NCI-H1092 (cell line): ENCODE measurements at places on chromosomes 2 and 18.
A peak's percentile ranks its signal among the peaks of the same experiment; 100 is the strongest.

- no peak for DNase-seq
Observed at GRCh38 chr2:222445227-222445626, 20.9 kb downstream of the SGPP2 start.

- no peak for DNase-seq
Observed at GRCh38 chr18:34467058-34467457, 242.3 kb upstream of the NOL4 start.

DNA sequence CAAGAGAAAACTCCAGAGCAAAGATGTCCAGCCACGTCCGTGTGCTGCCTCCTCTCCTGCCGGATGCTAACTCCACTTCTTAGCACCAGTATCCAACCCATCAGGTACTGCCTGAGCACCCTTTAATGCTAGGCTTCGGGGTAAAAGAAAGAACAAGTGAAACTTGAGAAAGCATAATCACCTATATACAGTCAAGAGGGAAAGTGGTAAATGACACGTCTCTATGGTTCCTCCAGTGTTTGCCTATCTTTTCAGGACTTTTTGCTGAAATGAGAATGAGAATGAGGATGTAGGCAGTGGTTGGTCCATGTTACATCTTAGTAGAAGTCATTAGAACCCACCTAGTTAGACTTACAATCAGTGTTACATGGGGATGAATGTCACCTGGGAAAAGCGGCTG lies 47.9 kb downstream of the EPHA4 start:
- DNase-seq = no peak

- no peak for DNase-seq
Observed at GRCh38 chr2:12083081-12083581, 336.7 kb downstream of the LPIN1 start.

- no peak for DNase-seq
Observed at GRCh38 chr2:48355494-48355893, 174.5 kb upstream of the STON1 start.

DNA sequence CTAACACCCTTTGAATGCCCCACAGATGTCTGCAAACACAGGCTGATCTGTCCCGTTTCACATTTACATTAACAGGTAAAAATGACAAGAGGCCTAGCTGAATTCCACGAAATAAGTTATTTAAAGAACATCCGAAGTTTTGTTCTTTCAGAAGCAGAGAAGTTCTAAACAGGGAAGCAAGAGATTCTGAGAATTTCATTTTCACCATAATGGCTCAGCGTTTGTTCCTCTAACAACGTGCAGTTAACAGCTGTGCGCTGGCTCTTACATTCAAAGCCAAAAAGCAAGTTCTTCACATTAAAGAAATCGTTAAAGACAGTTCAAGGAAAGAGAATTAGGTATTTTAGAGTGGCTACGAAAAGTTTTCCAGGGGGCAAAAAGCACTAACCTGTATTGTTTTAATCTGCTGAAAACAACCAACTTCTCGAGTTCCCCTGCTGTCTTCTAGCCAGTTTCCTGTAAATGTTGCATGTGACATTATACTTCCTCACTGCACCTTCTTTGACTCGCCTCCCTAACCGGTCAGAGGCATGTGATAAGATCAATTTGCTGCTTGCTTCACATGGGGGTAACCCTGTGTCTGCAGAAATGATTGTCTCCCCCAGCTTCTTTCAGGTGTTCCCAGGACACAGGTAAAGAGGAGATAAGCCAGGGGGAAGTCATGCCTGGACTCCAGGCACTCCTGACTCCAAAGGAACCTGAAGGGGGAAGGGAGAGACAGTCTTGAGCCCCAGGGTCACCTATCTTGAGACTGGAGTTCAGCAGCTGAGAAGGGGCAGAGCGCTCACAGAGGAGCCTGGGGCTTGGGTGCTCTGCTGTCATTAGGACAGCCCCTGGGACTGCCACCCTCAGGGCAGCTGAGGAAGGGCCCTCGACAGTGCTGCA lies 36.8 kb upstream of the WIPF1 start:
- DNase-seq = no peak

DNA sequence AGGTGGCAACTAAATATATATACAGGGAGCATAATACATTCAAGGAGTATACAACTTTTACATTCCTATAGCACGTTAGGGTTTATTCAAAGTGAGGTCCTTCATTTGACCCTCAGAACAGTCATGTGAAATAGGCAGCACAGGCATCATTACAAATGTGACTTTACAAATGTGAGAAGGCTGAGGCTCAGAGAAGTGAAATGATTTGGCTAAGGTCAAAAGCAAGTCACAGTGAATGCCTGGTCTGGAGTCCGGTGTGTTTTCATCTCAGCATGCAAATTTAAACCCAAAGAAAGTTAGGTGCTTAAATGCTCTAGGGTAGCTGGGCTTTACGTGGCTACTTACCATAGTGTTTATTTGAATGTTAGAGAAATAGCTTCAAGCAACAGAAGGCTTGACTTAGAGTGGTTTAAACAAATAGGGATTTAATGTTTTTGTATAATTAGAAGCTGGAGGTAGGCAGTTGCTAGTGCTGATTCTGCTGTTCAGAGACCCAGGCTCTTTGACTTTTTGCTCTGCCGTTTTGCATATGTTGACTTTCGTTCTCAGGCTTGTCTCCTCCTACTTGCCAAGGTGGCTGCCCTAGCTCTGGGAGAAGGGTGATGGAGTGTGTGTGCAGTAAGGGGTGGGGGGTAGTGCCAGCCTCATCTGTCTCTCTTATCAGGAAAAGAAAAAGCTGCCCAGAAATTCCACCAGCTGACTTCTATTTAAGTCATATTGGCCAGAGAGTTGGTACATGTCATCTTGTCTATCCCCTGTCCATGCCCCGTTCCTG lies 89.2 kb downstream of the PLCL1 start:
- DNase-seq = no peak

- DNase-seq = no peak
Observed at GRCh38 chr2:57528499-57528898, 518.1 kb upstream of the VRK2 start.

- DNase-seq = peak; percentile 28
Observed at GRCh38 chr2:98412751-98413458, 31.8 kb upstream of the INPP4A start.

DNA sequence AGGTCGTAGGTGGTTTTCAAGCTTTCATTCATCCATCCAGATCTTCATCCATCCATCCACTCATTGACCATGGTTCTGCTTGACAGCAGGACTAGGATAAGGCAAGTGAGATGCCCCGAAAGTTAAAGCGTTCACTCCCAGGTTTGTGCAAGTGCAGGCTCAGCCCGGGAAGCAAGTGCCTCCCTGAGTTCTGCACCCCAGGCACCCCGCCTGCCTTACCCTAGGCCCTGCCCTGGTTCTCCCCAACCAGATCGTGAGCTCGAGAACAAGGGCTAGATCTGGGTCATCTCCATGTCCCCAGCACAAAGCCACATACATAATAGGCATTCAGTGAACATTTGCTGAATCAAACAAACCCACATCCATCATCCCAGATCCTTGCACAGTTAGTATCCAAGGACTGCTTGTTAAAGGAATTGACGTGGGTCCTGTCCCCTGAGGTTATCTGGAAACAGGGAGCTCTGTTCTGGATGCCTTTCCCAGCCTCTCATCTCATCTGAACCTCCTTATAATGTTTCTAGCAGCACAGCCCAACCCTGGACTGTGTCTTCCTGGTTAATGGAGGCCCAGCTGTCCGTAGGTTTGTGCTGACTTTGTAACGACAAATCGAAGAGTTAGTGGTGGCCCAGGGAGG lies 116.1 kb upstream of the GPC1 start:
- no peak for DNase-seq

- no peak for DNase-seq
Observed at GRCh38 chr18:28635530-28635929, 458.6 kb upstream of the CDH2 start.

- DNase-seq = no peak
Observed at GRCh38 chr2:10204326-10205161, 82.0 kb downstream of the RRM2 start.

GRCh38 chr2:228535396-228535795 lies 353.9 kb upstream of the SPHKAP start:
- no peak for DNase-seq

- no peak for DNase-seq
Observed at GRCh38 chr18:36195427-36196122, 8.3 kb downstream of the MOCOS start.

DNA sequence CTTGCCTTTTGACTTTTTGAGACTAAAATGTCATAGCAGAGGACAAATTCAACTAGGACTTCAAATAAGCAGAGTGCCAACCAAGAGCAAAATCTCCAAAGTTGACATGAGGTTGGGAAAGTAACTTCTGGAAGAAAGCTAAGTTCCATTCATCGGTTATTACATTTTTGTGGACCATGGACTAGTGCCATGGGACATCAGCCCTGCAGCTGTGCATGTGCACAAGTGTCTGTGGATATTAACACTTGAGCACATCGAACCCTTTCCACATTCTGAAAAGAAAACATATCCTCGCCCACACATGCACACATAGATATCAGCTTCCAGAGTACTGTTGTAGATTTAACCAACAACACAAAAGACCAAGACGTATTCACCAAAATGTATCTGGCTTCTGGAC lies 262.6 kb downstream of the NYAP2 start:
- no peak for DNase-seq

DNA sequence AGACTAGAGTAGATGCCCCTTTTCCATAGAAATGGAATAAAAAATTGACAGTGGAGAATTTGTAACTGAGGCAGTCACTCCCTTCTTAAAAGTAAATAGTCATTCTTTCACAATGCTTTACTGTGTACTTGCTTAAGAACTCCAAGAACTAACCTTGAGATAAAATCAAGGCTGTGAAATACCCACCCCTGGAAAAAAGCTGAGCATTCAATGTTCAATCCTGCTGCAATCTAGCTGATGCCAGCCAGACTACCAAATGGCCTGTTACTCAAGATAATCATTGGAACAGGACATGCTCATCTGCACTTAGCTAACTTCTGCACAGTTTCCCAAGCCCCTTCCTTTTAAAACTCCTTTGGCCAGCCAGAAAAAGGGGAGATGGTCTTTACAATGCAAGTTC lies 367.4 kb upstream of the GULP1 start:
- DNase-seq = no peak

GRCh38 chr2:99354070-99354469 lies 16.9 kb downstream of the EIF5B start:
- no peak for DNase-seq

DNA sequence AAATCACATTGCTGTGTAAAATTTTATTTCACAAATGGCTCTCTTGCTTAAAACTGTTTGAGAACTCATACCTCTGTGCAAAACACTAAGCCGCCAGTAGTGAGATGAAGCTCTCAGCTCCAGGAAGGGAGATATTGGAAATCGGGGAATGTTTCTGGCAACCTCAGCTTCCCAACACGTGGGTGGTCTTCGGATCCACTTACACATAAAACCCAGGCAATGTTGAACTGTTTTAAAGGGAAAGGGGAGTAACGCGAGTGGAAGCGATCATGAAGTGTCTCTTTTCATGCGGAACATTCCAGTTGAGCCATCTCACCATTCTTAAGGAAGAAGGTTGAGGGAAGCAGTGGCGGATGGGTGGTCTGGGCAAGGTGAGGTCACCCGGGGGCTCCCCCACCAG lies 136.8 kb downstream of the ASB1 start:
- DNase-seq = no peak

DNA sequence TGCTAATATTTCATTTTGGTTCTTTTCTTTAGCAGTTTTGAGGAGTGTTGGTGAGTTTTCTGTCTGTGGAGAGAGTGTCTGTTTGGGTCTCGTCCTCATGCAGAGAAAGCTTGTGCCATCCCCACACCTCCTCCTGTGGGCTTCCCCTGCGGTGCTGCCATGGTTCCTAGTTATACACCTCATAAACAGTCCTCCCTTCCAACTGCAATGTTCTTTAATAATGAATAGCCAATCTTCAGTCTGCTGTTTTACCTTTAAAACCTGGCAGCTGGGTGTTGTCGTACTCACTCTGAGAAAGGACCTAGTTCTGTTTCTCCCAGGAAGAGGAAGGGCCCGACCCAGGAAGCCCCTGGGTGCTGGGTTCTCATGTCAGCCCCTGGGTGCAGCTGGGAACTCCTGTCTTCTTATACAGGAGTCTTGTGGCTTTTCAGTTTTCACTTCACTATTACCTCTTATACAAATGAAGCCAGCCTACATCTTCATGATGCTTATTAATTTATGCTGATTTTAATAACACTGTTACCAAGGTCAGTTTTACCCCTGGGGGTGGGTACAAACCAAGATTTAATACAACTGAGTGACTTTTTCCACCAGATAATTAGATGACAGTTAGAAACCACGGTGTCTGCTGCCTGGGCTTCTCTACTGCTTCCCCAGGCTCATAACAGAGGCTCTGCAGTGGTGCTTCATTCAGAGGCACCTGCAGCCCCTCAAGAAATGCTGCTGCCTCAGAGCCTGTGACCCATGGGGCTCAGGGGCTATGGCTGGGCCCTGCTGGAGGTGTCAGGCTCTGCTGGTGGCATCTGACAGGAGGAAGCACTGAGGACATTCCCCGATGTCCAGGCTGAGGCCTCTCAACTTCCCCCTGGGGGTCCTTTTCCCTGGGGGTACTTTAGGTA lies 59.1 kb downstream of the COA5 start:
- DNase-seq = no peak

GRCh38 chr18:35089891-35090550 lies 48.8 kb downstream of the MAPRE2 start:
- DNase-seq = no peak

- no peak for DNase-seq
Observed at GRCh38 chr2:11180653-11181052, 25.4 kb downstream of the SLC66A3 start.

- DNase-seq = peak; percentile 29
Observed at GRCh38 chr2:201883606-201884369, 77.5 kb downstream of the CDK15 start.

GRCh38 chr2:73897240-73897583 lies 4.4 kb downstream of the ACTG2 start:
- no peak for DNase-seq

DNA sequence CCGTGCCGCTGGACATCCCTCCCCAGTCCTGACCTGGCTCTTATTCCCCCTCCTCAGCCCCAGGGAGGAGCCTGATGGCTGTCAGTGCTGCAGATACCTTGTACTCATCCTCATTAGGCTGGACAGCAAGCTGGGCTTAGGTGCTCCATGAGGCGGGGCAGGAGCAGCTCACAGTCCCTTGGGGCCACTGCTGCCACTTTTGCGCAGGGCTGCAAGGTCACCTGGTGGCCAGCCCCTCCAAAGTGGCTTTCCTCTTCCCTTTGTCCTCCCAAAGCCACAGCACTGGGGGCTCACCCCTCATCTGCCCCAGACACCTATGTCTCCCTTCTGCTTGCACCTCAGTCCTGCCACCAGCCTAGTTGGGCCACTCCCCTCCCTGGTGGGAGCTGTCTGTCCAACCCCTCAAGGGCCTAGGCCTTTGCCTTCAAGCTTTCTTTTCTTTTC lies 60.8 kb downstream of the FAM168B start:
- no peak for DNase-seq

DNA sequence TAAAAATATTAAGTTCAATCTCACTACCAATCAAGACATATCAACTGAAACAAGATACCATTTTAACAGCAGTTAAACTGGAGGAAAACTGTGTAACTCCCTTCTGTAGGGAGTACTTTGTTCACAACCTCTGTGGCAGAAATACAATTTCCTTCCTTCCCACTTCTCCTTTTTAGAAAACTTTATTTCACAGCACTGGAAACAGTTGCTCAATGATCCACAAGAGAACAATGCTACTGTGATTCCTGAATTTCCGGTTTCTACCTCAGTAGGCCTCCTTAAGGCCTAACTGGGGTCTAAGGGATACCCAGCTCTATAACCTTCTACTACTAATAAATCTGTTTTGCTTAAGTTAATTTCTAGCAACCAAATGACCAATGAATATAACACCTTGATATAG lies 14.1 kb downstream of the TLK1 start:
- no peak for DNase-seq
